ENCODE measurements at places on chromosomes 2 and 18.

DNA sequence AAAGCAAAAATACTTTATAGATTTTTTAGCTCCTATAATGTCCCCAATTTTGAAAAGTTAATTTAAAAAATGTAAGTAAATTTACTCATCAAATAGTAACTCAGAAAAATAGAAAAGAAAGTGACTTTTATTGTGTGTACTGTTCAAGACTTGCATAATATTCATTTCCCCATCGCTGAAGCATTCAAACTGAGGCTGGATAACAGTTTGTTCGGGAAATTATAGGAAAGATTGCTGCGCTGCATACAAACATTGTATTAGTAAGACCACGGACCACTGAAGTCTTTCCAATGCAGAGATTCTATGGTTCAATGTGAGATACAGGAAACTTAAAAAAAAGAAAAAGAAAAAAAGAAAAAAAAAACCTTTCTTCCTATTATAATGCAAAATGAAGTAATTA lies 10.4 kb downstream of the STK17B start:
- no peak for DNase-seq

DNA sequence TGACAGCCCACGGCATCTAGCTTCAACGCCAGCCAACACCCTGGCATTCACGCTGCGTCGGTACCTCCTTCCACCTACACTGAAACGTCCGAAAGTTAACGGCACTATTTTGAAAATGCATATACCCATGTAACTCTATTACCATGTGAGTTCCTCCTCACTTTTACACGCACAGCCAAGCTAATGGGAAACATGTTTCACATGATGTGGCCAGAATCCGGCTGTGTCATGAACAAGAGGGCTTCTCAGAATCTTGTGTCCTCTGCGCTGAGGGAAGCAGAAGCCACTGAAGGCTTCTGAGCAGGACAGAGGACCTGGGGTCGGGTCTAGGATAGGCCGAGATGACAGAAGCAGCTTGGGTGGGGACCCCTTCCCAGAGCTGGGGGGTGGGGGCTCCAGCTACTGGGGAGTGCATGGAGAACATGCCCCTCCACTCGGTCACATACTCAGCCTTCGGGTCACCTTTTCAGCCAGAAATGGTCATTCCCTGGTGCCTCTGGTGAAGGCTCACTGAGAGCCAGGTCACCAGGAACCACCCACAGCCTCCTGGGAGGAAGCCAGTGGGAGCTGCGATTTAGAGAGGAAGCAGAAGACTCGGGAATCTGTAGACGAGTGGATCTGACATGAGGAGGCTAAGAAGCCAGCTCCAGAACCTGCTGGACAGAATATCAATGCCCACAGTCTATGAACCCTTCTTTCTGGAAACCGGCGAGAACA lies 41.5 kb downstream of the HDAC4 start:
- no peak for DNase-seq

GRCh38 chr18:32595832-32596231 lies 125.2 kb upstream of the GAREM1 start:
- no peak for DNase-seq

DNA sequence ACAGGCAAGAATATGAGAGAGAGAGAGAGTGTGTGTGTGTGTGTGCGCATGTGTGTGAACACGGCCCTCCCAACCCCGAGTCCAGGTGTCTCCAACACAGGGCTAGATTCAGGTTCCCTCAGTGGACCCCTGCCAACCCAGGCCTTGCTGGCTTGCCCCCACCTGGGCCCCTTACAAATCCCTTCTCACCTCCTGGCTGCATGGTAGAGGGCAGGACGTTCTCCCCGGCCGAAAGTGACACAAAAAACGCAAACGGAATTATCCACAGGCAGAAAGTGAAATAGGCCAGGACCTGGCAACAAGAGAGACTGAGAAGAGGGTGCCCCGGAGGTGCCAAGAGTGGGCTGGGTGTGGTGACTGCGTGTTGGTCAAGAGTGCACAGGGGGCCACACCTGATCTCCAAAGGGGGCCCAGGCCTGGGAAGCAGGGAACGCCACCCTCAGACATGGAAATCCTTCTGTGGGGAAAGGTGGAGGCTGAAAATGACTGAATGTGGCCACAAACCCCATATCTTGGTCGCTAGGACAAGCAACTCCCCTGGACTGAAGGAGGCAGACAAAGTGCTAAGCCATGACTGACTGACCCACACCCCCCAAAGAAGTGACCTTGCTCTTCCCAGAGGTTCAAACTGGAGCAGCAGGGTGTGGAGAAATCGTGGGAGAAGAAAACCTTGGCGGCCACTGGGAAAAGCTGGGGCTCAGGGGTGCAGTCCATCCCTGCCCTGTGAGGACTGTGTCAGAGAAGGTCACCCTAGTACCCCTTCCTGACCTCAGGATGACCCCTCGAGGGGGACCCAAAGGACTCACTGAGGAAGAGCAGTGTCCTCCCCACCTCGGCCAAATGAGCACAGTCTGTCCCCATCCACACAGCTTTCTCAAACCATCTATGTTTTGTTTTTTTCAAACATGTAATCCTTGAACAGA lies 5.7 kb downstream of the TEX261 start:
- DNase-seq, result no peak

GRCh38 chr2:26017464-26018183 lies 16.3 kb upstream of the RAB10 start:
- DNase-seq, result no peak

- DNase-seq, result no peak
Measured at GRCh38 chr2:233208382-233209116, 42.9 kb upstream of the ATG16L1 start.

- DNase-seq, result no peak
Measured at GRCh38 chr2:231312066-231312465, 83.4 kb upstream of the B3GNT7 start.

- DNase-seq, result no peak
Measured at GRCh38 chr2:73289304-73289703, 4.0 kb downstream of the EGR4 start.

GRCh38 chr18:24212939-24213338 lies 74.1 kb downstream of the CABYR start:
- DNase-seq, result no peak

- no peak for DNase-seq
Measured at GRCh38 chr18:37578886-37579513, 13.4 kb upstream of the CELF4 start.

- DNase-seq, result no peak
Measured at GRCh38 chr2:231409776-231410175, 14.3 kb downstream of the B3GNT7 start.

DNA sequence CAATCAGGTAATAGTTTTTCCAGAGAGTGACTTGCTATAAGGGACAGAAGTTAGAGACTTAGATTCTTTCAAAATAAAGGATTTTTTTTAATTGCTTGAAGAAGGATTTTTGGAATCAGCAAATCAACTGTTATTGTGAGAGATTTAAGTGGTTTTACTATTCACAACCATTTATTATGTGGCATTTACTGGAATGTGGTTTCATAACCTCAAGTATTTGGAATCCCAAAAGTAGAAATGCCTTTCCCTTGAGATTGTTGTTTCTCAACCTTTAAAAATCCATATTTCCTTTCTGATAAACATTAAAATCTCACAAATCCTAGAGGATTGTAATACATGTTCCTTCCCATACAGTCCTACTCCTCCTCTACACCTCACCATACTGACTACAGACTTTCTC lies 5.0 kb downstream of the TANK start:
- DNase-seq, result no peak

DNA sequence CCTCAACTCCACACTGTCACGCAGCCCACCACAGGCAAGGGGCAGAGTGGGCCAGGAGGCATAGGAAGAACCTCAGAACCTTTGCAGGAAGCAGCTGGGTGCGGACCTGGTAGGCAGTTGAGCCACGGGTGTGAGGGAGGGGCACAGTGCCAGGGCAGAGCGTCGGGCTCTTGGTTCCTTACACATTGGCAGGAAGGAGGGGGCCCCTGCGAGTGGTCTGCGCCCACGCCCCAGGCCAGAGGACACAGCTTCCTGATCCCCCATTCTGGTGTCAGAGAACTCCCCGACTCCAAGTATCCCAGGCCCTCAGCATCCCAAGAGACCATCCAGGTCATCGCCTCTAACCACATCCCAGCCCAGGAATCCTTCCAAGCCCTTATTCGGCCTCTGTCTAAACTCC lies 61.5 kb downstream of the TNS1 start:
- DNase-seq, result no peak

GRCh38 chr2:176612736-176613135 lies 343.5 kb downstream of the MTX2 start:
- DNase-seq, result no peak

DNA sequence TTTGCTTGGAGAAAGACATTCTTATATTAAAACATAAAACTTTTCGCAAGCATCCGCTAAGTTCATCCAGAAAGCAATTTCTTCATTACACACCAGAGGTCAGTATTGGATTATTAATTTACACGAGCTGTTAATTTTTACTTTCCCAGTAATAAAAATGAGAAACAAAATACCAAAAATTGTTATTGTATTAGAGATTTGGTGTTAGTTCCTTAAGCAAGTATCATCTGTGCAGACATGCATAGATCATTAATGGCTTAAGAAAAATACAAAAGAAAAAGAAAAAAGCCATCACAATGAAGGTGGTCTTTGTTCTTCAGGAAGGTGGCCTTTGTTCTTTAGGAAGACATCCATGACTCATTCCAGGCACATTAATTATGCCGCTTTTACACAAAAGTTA lies 53.6 kb upstream of the HNMT start:
- DNase-seq, result no peak

All from CD4-positive, alpha-beta T cell treated with Interleukin-4 for 1 hour (primary cell).